ENCODE measurements at places on chromosomes 12 and 14. TPM values are rescaled to one million over a fixed set of nuclear protein-coding genes. Genes with fewer than 3 reads are reported as not detected.

GRCh38 chr14:104247336-104248202 lies 109.2 kb downstream of the KIF26A start:
- no peak for DNase-seq

- no peak for DNase-seq
Measured at GRCh38 chr12:95989504-95990123, 6.5 kb downstream of the HAL start.

The ABCC9 gene
- 4.4 TPM for total RNA-seq

GRCh38 chr14:89245802-89246201 lies 171.2 kb downstream of the FOXN3 start:
- DNase-seq, result no peak

The MGAT4C gene
- total RNA-seq, result 0.61 TPM

GRCh38 chr14:94077111-94077821 lies 3.7 kb downstream of the DDX24 start:
- no peak for DNase-seq

DNA sequence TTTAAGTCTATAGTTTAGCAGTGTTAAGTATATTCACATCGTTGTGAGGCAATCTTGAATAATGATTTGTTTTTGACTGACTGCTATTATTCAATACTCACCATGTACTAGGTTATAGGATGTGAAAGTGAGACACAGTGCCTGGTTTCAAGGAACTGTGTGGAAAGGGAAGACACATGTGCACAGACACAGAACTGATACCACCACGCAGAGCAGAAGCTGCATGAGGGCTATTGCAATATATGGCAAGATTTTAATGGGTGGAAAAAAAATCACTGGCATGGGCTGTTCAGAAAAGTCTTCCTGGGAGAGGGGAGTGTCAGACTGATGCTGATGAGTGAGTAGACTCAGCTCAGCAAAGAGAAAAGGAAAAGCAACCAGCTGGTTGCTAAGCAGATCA lies 10.4 kb downstream of the SLC7A8 start:
- DNase-seq, result no peak

- no peak for DNase-seq
Measured at GRCh38 chr14:22434030-22434429, 155.0 kb downstream of the DAD1 start.
